ENCODE measurements at places on chromosomes 13 and 19.

DNA sequence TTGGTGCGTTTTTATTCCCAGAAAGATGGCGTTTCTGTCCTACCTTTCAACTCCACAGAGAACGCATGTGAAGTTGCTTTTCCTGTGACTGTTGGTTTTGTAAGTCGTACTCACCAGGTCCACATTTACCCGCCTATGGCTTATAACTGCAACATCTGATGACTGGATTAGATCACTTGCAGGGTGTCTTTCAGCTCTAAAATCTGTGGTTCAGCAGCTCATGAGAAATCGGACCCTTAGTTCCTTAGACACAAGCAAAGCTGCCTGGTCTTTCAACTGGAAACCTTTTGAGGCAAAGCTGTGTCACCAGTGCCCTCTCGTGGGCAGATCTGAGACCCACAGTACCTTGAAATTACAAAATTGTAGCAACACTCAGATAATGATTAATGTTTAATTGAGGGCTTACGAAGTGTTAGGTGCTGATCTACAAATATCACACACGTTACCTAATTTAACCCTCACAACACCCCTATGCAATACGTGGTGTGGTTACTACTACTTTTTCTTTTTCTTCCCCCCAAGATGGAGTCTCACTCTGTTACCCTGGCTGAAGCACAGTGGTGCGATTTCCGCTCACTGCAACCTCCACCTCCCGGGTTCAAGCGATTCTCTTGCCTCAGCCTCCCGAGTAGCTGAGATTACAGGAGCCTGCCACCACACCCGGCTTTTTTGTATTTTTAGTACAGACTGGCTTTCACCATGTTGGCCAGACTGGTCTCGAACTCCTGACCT, 65.4 kb downstream of the RUBCNL start:
- peak; percentile 50 for DNase-seq

DNA sequence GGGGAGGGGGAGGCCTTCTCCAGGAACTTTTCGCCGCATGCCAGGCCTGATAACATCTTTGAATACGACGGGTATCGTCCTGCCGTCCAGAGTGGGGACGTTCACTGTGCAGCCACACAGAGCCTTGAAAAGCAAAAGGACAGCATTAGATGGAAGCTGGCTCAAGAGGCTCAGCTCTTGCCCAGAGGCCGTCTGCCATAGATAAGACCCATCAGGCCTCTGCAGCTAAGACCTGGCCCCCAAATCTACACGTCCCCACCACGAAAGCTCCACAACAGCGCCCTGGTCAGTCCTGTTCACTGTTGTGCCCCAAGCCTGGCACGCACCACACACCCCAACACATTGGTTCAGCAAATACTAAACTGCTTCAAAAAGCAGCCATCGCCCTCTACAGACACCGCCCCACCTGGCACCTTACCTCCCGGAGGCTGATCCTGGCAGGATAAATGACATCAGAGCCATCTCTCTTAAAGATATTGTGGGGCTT, 2.1 kb downstream of the DNAJB1 start:
- DNase-seq, result no peak

GRCh38 chr13:91406619-91407018, 8.2 kb downstream of the GPC5 start:
- DNase-seq, result peak; percentile 22

- DNase-seq, result no peak
Measured at GRCh38 chr13:92407858-92408257, 818.7 kb upstream of the GPC6 start.

DNA sequence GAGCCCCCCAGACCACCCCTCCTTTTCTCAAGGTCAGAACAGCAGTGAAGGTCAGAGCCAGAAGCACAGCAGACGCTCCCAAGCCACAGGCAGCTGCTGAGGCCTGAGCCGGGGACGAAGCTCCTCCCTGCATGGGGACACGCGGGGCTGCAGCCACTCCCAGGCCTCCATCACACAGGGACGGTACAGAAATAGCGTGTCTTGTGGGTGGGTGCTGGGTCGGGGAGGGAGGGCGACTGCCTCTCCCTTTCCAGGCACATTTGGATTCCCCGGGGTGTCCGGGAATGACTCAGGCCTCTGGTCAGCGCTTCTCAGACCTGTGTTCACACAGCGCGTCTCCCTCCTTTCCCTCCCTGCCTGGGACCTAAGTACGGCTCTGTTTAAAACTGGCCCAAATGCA, 33.2 kb downstream of the RASA3 start:
- no peak for DNase-seq

GRCh38 chr13:97311956-97312355, 89.8 kb downstream of the MBNL2 start:
- DNase-seq, result no peak

GRCh38 chr19:53988981-53989380, 2.5 kb upstream of the CACNG6 start:
- DNase-seq, result no peak

- no peak for DNase-seq
Measured at GRCh38 chr19:31591258-31591657, 242.0 kb upstream of the TSHZ3 start.

- DNase-seq, result no peak
Measured at GRCh38 chr19:3029065-3029923, at the start of gene TLE2. TSS of gene TLE2 (minus strand) at chr19:3029280. CDS start at chr19:3028904, 376 bp downstream.

DNA sequence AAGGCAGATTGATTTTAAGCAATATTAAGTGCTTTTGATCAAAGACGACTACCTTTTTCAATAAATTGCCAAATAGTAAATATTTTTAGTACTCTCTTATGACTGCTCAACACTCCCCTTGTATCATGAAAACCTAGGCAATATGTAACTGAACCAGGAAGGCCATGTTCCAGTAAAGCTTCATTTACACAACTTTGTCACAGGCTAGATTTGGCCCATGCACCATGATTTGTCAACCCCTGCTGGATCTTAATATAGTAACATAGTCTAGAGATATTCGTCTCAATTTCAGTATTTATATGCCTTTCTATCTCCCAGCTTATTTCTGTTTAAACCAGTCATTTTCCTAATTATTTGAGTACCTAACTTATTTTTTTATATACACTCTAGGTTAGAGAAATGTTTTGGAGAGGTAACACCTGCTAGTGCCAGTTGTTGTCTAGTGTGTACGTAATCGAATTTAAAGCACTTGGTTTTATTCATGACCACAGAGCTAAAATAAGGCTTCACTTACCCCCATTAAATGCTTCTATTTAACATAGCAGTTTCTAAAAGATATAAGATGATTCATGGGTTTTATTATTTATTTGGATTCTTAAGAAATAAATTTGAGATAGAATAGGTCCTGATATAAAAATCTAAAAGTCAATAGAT, 21.0 kb downstream of the TPP2 start:
- DNase-seq, result no peak

DNA sequence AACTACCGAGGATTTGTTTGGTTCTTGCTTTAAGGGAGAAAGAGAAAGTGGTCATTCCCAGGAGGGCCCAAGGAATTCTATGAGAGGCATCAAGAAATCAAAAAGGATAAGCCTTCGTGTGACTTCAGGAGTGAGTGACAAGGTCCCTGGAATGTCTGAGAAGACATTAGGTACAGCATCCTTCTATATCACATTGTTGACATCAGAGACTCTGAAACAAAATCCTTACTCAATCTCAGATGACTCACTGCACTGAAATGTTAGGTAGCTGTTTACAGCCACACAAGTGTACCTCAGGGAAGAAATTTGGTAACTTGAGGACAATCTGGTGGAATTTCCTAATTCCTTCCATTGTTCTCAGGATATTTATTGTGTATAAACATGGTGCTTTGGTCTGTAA, 7.9 kb upstream of the LGALS14 start:
- no peak for DNase-seq

DNA sequence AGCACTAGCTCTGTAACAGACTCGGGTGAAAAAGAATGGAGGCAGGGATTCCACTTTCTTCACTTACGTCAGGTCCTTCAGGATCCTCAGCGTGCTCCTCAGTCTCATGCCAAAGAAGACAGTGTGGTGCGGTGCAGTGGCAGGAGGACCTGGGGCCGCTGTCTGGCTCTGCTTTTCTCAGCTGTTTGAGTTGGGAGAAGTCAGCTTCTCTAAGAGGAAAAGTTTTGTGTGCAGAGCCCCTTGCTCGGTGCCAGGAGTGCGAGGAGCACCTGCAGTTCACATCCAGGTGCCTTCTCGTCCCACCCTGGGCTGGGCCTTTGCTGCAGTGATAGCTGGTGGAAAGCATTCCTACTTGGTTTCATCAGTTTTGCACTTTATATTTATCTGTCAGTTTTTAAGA, 77.9 kb upstream of the TEX29 start:
- no peak for DNase-seq

GRCh38 chr19:45137179-45137761, 23.5 kb downstream of the NKPD1 start:
- no peak for DNase-seq

- no peak for DNase-seq
Measured at GRCh38 chr19:57152921-57153320, 7.9 kb upstream of the ZIM3 start.

GRCh38 chr19:50647879-50648615, 1.2 kb upstream of the C19orf81 start:
- DNase-seq, result no peak

GRCh38 chr13:98280176-98280510, 103.1 kb upstream of the RNF113B start:
- no peak for DNase-seq

DNA sequence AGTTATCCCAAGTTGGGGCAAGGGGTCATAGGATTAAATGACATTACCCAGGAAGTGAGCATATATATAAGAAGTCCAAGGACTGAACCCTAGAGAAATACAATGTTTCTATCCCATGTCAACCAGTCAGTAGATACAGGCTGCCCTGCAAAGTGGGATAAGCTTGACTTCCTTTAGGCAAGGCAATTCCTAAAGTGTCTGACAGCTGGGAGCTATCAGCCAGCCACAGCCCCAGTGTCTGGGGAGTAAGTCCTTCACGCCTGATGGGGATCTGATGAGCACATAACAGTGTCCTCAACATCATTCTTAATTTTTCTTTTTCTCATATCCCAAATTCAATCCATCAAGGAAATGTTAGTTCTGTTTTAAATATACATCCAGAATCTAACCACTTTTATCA, 54.1 kb downstream of the DNAJC15 start:
- DNase-seq, result no peak

DNA sequence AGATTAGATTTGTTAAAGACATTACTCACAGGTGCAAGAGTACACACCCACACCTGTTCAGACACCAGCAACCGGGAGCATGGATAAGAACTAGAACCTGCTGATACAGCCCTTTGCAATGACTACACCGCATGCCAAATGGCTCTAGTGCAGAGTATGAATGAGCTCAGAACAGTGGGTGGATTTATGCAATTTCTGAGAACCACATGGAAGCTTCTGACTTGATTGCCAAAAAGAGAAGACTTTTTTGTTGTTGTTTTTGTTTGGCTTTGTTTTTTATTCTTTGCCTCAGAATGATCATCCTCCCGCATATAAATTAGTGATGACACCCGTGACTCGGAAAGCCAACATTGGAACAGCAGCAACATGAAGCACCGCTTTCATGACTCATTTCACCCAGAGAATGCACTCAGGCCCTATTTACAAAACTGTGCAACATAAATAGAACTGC, 77.4 kb upstream of the LRCH1 start:
- DNase-seq, result no peak

GRCh38 chr19:50994129-50994528, 7.3 kb downstream of the KLK8 start:
- no peak for DNase-seq

GRCh38 chr19:23095418-23095817, 21.4 kb upstream of the ZNF730 start:
- no peak for DNase-seq

DNA sequence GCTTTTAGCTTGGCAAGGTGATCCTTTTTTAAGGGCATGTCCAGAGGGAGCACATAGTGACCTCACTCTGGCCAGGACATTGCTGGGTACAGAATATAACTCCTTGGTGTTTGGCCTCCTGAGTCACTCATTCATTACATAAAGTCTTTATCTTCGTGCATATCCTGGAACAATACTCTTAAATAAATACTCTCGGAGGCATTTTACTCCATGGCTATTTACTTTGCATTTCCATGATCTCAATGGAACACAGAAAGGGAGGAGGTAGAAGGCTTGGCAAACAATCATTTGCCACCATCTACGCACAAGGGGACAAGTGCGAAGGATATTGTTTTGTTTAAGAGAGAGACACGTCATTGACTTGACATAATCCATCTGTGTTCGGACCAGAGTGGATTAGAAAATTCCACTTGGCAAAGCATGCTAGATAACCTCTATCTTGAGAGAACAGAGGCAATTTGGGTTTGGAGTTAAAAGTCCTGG, 210.0 kb downstream of the IRS2 start:
- no peak for DNase-seq

- DNase-seq, result no peak
Measured at GRCh38 chr19:18234194-18234593, 8.0 kb upstream of the PDE4C start.

DNA sequence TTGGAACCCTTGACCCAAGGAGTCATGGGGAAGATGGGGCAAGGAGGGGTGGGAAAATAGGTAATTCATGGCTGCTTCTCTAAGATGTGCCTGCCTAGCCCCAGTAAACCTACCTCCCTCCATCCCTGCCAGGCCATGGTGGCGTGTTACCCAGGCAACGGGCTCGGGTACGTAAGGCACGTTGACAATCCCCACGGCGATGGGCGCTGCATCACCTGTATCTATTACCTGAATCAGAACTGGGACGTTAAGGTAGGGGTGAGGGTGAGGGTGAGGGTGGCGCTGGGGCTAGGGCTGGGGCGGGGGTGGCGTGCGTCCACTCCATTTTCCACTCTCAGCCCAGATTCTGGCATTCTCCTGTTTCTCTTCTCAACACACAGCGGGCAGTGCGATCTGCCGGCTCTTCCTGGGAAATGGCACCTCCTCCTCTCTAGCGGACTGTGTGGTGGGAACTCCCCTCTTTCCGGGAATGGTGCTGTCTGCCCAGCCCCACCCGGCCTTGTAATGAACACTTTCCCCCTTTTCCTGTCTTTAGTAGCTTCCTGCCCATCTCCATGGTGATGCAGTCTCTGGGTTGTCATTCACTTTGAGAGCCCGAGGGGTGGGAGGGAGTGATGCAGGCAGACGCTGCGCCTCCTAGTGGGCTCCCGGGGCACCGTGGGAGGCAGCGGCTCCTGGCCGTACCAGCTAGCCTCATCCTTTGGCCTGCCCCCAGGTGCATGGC, 7.6 kb downstream of the EGLN2 start:
- peak; percentile 43 for DNase-seq

DNA sequence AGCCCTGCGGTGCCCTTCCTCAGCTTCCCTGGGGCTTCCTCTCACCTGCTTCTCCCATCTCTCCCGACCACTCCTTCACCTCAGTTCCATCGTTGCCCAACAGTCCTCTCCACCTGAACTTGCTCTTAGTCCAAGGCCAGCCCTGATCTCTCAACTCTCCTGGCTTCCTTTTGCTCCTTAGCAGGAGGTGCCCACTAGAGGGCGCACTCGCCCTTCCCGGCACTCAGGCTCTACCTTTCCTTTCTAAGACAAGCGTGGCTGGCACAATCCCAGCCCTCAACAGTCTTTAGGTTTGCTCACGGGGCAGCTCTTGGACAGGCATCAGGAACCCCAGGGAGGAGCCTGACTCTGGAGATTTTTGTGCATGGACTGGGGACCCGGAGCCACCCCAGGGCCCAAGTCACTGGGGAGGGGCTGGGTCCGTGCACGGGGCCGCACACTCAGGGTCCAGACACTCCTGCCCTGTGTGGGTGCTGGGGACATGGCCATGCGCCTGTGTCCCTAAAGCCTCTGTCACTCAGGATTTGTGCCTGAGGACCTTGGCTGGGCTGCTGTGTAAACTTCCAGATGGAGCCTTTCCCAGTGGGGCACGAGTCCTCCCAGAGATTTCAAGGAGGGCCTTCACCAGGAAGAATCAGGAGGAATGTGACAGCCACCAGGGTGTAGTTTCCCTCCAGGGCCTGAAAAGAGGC, 12.1 kb upstream of the CEACAM8 start:
- peak; percentile 20 for DNase-seq
